ENCODE measurements at places on chromosomes 5 and 9.

- DNase-seq: no peak
Measured at GRCh38 chr5:148990817-148991216, 72.0 kb downstream of the SH3TC2 start.

GRCh38 chr9:95096381-95096780, 221.1 kb downstream of the FANCC start:
- DNase-seq: no peak

DNA sequence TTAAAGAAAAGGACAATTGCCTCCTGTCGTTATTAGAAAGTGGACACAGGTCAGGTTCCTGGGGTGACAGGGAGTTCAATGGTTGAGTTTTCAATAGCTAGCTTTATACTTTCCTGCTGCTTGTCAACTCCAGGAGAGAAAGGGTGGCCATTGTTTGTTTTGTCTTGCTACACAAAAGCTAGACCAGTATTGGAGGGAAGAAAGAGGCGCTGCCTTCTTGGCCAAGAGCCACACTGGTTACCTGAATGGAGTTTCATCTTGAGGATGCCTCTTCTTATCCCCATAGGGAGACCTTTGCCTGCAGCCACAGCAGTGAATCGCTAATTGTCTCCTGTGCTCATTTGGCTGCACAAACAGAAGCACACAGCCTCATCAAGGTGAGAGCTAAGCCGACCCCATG, 279.4 kb upstream of the GRIA1 start:
- no peak for DNase-seq

- no peak for DNase-seq
Measured at GRCh38 chr5:146699138-146699537, 179.4 kb downstream of the PPP2R2B start.

- DNase-seq: no peak
Measured at GRCh38 chr5:29950416-29951145, 1242.9 kb upstream of the CDH6 start.

- DNase-seq: no peak
Measured at GRCh38 chr9:130763331-130764171, 70.0 kb downstream of the EXOSC2 start.

- no peak for DNase-seq
Measured at GRCh38 chr9:135607401-135608293, 31.7 kb downstream of the GLT6D1 start.

DNA sequence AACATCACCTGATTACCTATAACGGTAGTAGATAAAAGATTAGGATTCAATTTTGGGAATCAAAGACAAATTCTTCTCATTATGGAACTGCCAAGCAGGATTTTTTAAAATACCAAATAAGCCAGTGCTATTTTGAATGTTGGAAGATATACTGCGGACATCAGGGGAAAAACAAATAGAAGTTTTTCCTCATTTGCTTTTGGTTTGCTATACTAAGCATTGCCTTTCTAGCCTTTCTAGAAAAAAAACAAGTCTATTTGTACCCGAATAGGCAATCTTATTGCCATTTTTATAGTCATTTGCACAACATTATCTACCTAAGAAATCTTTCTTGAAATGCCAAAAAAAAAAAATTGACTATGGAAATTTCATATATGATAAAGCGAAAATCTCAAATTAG, 379.5 kb downstream of the CDH10 start:
- no peak for DNase-seq

- DNase-seq: no peak
Measured at GRCh38 chr5:55608595-55609349, 74.0 kb upstream of the PLPP1 start.

GRCh38 chr9:126160067-126160853, 166.4 kb upstream of the MVB12B start:
- no peak for DNase-seq

GRCh38 chr5:143105216-143105905, 298.1 kb downstream of the NR3C1 start:
- DNase-seq: no peak

GRCh38 chr5:158422653-158423515, 563.9 kb upstream of the CLINT1 start:
- no peak for DNase-seq

- DNase-seq: peak; percentile 67
Measured at GRCh38 chr9:90642570-90643539, at the start of gene DIRAS2. Gene DIRAS2, minus strand, starts transcription at chr9:90642824. Its CDS starts 28,997 bp downstream, at chr9:90613827.

DNA sequence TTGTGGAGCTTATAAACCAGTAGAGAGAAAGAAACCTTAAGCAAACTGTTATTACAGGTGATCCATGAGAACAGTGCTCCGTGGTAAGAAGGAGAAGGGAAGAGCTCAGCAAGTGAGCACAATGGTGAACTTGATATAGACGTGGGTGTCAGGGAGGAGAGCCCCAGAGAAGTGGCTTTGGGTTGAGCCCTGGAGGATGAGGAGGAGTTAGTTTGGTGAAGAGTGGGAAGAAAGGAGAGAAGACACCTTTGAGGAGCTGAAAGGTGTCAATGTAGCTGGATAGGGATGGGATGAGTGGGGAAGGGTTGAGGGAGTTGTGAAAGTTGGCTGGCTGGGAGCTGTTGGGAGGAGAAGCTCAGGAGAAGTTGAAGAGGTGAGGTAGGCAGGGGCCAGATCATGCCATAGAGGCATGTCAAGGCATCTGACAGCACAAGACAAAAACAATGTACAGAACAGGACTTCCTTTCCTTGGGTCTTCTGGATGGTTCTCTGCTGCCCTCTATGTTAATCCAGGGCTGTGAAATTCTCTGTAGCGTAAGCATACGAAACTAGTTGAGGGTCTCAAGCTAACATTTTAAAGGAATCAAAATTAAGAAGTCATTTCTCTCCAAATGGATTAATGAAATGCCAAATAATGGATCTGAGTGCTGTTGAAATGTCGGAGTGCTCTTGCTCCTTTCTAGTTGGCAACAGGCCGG, 501.9 kb downstream of the KDM4C start:
- DNase-seq: no peak

DNA sequence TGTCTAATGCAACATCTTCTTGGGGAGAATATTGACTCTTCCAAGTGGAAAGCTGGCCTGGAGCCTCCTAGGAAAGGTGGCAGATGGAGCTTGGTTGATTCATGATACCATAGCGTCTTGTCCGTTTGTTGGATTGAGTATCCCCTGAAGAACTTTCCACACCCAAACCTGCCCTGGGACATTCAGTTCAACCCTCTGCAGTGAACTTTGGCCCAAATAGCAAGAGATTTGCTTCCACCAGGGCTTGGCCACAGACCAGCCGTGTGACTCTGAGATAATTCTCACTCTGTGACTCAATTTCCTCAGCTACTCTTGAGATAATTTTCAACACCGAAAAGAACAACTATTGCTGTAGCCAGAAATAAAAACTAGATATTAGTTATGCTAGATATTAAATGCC, 108.0 kb upstream of the RAD23B start:
- no peak for DNase-seq

GRCh38 chr5:36897616-36898015, 21.0 kb downstream of the NIPBL start:
- no peak for DNase-seq

DNA sequence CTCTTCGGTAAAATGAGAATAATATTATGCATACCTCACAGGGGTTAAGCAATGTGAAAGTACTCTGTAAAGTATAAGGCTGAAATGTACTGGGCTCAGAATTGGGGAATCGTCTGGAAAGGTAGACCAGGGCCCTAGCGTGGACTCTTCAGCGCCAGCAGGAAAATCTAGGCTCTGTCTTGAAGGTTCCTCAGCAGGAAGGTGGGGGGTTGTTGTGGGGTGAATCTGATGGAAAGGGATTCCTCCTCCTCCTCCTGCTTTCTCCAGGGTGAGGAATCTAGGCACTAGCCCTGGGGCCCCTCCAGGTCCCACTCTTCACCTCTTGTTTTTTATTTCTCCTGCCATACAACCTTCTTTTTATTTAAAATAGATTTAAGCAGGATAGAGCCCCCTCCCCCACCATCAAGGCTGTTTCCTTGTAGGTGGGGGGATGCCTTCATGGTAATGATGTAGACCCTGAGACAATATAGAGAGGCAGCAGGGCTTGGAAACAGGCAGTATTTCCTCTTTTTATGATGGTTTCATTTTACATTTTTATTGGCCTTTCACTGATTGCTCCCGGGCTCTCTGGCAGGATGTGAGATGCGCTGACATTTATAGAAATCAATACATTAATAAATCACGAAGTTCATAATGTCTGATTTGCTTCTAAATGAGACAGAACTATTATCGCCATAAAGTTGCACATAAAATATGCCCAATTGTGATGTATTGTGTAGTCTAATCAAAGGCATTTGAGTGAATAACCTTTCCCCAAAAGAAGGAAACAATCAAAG, 78.9 kb upstream of the GABRP start:
- DNase-seq: no peak

GRCh38 chr5:151808451-151809169, 36.9 kb downstream of the G3BP1 start:
- DNase-seq: no peak

- no peak for DNase-seq
Measured at GRCh38 chr9:74006935-74007334, 490.2 kb upstream of the RORB start.

DNA sequence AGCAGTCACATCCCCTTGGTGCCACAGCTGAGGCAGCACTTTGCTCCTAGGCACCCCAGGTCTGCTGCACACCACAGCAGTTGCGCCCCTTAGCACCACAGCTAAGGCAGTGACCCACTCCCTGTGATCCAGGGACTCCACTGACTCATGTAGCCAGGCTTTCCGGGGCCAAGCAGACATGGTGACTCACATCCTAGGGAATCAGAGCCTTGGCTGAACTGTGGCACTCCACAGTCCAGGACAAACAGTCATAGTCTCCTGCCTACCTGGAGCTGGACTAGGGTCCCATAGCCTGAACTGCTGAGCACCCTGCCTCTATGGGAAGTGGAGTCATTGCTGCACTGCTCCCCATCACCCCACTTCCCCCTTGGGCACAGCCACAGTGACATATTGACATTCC, 338.7 kb downstream of the NPR3 start:
- DNase-seq: no peak

DNA sequence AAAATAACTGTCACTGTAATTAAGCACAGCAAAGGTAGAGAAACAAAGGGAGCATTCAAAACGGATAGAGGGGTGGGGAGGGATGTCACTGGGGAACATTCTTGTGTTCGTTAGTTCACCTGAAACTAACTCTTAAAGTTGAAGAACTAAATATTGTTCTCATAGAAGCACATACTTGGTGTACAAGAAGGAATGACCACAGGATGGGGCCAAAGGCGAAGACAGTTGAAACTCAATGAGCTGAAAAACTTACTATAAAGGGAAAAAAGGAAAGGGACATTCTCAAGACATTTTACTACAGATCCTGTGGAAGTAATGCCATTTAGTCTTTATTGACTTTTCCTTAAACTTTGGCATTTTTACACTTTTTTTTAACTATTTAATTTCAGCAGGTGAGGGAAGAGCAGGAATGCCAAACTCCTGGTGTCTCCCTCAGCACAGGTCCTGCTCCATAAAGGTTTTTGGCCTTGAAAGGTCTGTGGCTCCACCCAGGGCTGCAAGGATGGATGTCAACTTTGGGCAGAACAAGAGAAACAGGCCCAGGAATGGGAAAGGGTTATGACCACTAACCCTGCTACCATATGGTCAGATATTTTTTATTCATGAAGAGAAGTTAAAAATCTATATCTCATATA, 197.6 kb upstream of the RASA1 start:
- DNase-seq: no peak

GRCh38 chr9:14248149-14248548, 65.8 kb downstream of the NFIB start:
- DNase-seq: no peak

GRCh38 chr5:139342423-139342723, 719 bp downstream of the PAIP2 start:
- DNase-seq: no peak

GRCh38 chr5:170809551-170809950, 26.0 kb downstream of the GABRP start:
- peak; percentile 50 for DNase-seq

DNA sequence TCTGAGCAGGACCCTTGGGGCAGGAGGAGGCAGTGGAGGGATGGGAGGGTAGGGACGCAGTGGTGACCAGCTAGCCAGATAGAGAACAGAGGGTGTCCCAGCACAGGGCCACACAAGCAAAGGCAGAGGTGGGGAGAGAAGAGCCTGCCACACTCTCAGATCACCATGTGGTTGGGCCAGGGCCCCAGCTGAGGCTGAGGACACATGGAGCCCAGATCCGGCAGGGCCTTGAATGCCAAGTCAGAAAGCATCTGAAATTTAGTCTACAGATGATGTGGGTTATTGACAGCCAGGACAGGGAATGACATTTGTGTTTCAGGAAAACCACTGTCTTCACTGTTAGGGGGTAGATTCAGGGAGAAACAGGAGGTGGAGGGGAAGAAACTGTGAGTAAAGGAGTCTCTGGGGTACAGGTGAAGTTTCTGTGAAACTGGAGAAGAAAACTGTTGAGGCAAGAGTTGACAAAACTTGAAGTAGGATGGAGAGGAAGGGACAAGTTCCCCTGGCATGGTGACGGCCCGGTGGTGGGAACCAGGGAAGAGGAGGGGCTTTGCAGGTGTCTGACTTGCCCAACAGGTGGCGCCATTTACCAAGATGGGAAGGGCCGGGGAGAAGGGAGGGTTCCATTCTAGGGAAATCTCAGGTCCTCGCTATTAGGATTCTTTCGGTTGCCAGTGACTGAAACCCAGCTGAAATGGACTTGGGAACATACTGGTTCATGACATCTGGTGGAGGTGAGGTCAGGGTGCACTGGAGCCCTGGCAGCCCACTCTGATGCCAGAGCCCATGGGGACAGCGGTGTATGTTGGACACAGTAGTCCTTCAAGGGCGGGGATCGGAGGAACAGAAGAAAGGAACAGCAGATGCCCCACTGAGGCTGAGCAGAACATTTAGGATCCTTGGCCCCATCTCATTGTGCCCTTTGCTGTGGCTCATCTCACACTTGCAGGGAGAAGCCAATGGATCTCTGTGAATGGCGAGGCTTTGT, 100.1 kb downstream of the KCNIP1 start:
- no peak for DNase-seq

DNA sequence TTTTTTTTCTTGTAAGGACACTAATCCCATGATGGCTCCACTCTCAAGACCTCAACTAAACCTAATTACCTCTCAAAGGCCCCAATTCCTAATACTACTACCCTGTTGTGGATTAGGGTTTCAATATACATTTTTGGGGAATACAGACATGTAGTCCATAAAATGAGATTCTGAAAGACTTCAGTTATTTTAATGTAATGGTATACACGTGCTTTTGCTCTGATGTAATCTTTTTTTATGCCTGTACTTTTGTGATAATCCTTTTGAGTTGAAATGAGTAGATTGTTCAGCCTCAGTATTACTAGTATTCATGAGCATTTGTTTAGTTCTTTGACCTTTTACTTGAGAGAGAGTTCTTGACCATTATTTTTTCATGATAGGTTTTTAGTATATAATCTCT, 9.5 kb downstream of the CEP78 start:
- DNase-seq: no peak
